Caudate nucleus (tissue), 63 donors: ENCODE measurements at places on chromosomes 4 and X.

DNA sequence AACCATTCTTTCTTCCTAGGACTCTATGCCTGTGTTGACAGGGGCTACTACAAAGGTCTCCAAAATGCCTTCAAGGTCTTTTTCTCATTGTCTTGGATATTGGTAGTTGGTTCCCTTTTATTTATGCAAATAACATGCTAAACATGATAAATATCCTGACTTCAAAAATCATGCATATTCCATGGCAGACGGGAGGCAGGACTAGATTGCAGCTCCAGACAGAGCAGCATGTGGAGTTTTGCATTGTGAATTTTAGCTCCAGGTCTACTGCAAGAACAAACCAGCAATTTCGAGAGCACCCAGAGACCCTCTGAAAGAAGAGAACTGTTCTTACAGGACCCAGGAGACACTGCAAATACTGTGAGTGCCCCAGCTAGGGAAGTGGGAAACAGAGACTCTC is 254.9 kb downstream of the RCHY1 start:
- DNase-seq = no peak

GRCh38 chr4:113820108-113820507 is 58.6 kb upstream of the CAMK2D start:
- no peak for DNase-seq

DNA sequence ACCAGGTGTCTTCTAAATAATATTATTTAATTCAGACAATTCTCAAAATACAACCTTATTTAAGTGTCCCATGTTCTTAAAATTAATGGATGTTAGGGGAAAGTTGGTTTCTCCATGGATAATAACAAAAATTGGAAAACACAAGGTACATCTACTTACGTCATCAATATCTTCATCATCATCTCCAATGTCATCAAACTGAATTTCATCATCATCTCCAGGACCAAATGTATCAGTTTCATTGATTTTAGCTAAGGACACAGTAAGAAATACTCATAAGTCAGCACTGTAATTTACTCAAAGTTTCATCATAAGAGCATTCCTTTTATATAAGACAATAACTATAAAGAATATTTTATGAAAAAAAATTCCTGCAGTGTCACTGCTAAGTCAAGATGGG is 11.3 kb downstream of the EIF1AX start:
- no peak for DNase-seq

GRCh38 chr4:137749466-137749865 is 217.2 kb upstream of the PCDH18 start:
- DNase-seq = no peak

DNA sequence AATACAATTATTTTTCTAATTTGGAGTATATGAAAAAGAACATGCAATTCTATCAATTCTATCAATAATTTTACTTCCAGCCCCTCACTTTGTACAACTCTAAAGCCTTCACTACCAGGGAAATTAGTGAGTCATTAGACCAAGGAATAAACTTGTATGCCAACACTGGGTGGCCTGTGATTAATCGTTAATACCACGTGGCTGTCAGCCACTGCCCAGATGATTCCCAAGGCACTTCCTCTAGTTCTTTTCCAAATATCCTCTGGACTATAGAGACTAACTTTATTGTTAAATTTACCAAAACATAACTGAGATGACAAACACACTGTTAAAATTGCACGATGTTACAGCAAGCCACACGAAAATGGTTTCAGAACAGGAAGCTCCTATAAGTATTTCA is 45.7 kb downstream of the MID1 start:
- no peak for DNase-seq

DNA sequence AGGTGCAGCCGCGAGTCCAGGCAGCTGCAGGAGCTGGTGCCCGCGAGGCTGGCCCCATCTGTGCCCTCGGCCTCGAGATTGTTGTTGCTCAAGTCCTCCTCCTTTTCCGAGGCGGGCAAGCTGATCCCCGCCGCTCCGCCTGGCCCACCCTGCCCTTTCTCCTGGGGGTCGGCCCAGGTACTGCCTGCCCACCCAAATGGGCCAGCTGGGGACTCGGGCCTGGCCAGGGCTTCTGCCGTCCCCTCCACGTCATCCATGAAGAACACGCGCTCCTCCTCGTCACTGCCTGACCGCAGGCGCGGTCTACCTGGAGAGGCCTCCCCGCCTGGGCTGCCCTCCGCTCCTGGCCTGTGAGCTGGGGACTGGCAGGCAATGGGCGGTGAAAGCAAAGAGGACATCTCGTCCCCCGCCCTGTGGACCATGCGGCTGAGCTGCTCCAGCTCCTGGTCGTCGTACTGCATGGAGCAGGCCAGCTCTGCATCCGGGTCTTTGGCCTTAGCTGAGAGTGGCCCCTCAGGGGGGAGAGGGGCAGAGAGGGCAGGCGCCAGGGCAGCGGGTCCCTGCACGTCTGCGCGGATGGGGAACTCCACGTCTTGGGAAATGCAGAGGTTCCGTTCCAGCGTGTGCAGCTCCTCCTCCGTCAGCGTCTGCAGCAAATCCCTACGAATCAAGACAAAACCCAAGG is 43.1 kb upstream of the MXD4 start:
- no peak for DNase-seq

- no peak for DNase-seq
These were observed 359 bp upstream of the GAB3 start for GRCh38 chrX:154751203-154751668.
